Stimulated activated CD8-positive, alpha-beta memory T cell treated with anti-CD3 and anti-CD28 coated beads, Interleukin-2, amount 100 ng/mL, for 48 hours (primary cell): ENCODE measurements at places on chromosomes 2 and 18.

- no peak for DNase-seq
Observed at GRCh38 chr2:220373878-220374277, 746.4 kb downstream of the SLC4A3 start.

GRCh38 chr18:35231052-35231451 is 9.8 kb upstream of the ZNF397 start:
- peak; percentile 64 for DNase-seq

GRCh38 chr2:226726546-226726945 is 73.1 kb downstream of the IRS1 start:
- DNase-seq, result no peak

DNA sequence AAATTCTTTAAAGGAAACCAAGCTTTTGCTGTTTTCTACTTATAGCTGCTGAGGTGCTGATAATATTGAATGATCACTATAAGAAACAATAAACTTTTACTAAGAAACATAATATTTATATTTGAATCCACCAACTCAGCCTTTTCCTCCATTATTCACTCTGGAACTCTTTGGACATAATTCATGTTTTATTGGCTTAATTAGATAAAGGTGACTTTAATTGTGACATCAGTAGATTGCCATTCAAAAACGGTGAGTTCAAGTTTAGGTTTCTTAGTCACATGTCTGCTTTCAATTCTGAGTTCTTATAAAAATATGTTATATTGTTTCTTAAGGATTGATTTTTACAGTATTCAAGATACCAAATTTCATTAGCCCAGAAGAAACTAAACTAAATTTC is 24.0 kb downstream of the CCDC85A start:
- DNase-seq, result no peak

GRCh38 chr2:172403881-172404468 is 23.4 kb upstream of the ITGA6 start:
- DNase-seq, result no peak

- DNase-seq, result no peak
Observed at GRCh38 chr18:78006006-78006773, 756.5 kb downstream of the GALR1 start.

DNA sequence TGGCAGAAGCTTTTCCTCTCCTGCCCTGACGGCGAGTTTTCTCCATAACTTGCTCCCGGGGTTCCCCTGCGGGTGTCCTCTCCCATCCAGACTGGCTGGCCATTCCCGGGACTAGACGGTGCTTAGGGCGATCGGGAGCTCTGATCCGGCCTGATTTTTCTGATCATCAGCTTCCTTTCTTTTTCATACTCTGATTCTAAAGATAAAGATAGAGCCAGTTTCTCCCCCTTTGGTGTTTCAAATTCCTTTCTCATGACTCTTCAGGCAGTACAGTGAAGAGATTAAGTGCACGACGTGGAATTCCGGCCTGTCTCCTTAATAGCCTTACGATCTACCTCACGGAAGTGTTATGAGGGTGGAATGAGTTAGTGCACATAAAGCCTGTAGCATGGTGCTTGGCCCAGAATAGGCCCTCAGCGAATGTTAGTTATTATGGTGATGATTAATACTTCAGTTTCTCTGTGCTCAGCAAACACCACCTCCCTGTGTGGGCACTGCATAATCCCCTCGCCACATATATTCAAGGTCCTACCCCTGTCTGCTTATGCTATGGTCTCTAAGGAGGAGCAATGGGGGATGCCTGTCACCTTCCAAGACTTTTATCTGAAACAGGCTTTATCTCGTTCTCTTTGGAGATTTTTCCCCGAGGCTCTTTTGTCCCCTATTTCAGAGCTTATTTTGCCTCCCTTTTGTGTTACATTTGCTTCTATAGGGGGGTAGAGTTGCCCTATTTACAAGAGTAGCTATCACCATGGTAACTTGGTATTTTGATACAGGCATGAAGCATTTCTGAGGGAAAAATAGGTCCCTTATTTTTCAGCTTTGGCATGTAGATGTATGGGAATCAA is 254.8 kb downstream of the CDH2 start:
- no peak for DNase-seq

DNA sequence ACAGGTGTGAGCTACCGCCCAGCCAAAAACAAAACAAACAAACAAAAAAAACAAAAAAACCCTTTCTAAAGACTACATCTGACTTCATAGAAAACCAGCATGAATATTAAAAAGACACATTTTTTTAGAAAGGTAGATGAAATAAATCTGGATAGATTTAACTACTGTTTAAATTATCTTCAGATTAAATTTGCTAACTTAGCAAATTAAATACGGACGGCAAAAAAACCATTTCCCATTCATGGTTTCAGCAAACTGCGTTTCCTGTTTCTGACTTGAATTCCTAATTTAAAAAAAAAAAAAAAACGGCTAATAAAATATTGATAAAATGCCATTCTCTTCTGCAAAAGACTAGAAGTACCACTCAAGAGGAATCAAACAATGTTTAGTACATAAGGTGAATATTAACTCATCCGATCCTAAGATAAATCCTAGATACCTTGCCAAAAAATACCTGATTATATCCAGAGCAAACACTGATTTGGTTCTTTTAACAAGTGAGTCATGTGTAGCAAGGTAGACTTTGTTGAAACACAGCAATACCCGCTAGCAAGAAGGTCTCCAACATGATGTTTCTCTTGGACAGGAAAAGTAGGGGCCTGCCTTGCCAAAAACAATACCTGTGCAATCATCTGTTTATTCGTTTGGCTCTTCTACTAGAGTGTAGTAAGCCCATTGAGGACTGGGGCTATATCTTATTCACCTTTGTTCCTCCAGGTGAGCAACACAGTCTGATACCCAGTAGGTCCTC is 96.2 kb downstream of the BARD1 start:
- DNase-seq, result no peak

GRCh38 chr2:233331536-233331935 is 22.8 kb upstream of the DGKD start:
- peak; percentile 46 for DNase-seq
